Adipose tissue (tissue), 3 donors: ENCODE measurements at places on chromosomes 4 and X. TPM values are rescaled to one million over a fixed set of nuclear protein-coding genes. Genes with fewer than 3 reads are reported as not detected.

Gene SLITRK4
- 0.34 TPM for polyA plus RNA-seq

Gene UXT
- polyA plus RNA-seq, result 149 TPM

Gene BEX5
- 17.1 TPM for polyA plus RNA-seq

Gene KCNIP4
- 0.34 TPM for polyA plus RNA-seq

Gene ABCE1
- 31.0 TPM for polyA plus RNA-seq

Gene DOK7
- polyA plus RNA-seq, result 2.1 TPM

Gene SAGE1
- polyA plus RNA-seq, result not detected

Gene SLC7A11
- 0.75 TPM for polyA plus RNA-seq

Gene HTN3
- not detected for polyA plus RNA-seq

Gene BEND4
- polyA plus RNA-seq, result not detected

Gene GATA1
- not detected for polyA plus RNA-seq

Gene PRRG3
- polyA plus RNA-seq, result 0.03 TPM

Gene AKAP14
- polyA plus RNA-seq, result not detected

Gene CLTRN
- polyA plus RNA-seq, result 1.6 TPM

Gene RAB41
- polyA plus RNA-seq, result not detected

Gene DAPP1
- 0.36 TPM for polyA plus RNA-seq

Gene PIM2
- 2.9 TPM for polyA plus RNA-seq

Gene FAM9B
- polyA plus RNA-seq, result 0.11 TPM

Gene ASB9
- 13.2 TPM for polyA plus RNA-seq

Gene BCOR
- polyA plus RNA-seq, result 7.7 TPM

Gene ANXA10
- 2.9 TPM for polyA plus RNA-seq

Gene HS6ST2
- polyA plus RNA-seq, result 0.59 TPM

Gene MAGEE2
- 0.34 TPM for polyA plus RNA-seq

Gene N4BP2
- polyA plus RNA-seq, result 3.0 TPM

Gene ADGRA3
- 8.8 TPM for polyA plus RNA-seq

Gene NUDT11
- 1.1 TPM for polyA plus RNA-seq

Gene BMX
- polyA plus RNA-seq, result 3.3 TPM

Gene TMEM47
- 2.7 TPM for polyA plus RNA-seq
